ENCODE measurements at places on chromosomes 13 and 19. TPM values are rescaled to one million over a fixed set of nuclear protein-coding genes. Genes with fewer than 3 reads are reported as not detected.

GRCh38 chr13:43374621-43375020 is 351.2 kb downstream of the DNAJC15 start:
- no peak for DNase-seq

The KHSRP gene
- total RNA-seq, result 114 TPM

DNA sequence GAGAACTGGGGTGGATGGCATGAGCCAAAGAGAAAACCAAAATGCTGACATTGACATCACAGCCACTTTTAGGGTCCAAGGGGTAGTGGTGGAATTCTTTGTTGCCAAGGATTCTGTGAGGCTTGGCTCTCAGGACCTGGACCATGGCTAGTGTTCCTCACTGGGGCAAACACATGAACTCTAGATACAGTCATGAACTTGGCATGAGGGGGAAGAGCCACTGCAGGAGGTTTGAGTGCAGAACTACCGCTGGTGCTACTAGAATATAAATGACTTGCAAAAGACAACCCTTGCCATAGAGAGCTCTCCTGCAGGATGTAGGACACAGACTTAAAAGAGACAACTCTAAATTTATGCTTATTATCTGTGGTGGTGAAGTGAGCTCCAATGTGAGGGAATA is 29.8 kb upstream of the FRY start:
- no peak for DNase-seq

The KLK14 gene
- not detected for total RNA-seq

- DNase-seq, result no peak
Measured at GRCh38 chr13:113743366-113744195, 15.4 kb upstream of the TMEM255B start.

The ZNF208 gene
- 3.4 TPM for total RNA-seq

The TSEN34 gene
- 56.1 TPM for total RNA-seq

DNA sequence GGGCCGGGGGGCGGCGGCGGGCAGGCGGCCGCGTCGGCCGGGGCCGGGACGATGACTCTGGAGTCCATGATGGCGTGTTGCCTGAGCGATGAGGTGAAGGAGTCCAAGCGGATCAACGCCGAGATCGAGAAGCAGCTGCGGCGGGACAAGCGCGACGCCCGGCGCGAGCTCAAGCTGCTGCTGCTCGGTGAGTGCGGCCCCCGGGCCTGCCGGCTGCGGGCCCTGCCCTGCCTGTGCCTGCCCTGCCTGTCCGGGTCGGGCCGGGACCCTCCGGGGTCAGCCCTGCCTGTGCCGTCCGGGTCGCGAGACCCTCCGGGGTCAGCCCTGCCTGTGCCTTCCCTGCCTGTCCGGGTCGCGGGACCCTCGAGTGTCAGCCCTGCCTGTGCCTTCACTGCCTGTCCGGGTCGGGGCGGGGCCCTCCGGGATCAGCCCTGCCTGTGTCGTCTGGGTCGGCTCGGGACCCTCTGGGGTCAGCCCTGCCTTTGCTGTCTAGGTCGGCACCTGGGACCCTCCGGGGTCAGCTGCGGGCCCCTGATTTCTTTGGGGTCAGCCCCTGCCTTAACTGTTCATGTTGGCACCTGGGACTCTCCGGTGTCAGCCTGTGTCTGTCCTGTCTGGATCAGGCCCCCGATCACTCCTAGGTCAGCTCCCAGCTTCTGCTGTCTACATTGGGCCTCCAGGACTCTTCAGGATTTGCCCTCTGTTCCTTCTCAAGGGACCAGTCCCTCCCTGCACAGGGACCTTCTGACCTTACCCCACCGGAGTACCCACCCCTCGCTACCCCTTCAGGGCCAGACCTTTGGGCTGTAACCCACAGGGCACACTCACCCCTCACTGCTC is 659 bp downstream of the GNA11 start:
- no peak for DNase-seq

The CXCL17 gene
- total RNA-seq, result 30.2 TPM

The MISP gene
- not detected for total RNA-seq

- DNase-seq, result no peak
Measured at GRCh38 chr19:56348289-56348877, 33.7 kb upstream of the ZSCAN5A start.

The PALM3 gene
- total RNA-seq, result not detected

The LRRC8E gene
- 7.6 TPM for total RNA-seq

DNA sequence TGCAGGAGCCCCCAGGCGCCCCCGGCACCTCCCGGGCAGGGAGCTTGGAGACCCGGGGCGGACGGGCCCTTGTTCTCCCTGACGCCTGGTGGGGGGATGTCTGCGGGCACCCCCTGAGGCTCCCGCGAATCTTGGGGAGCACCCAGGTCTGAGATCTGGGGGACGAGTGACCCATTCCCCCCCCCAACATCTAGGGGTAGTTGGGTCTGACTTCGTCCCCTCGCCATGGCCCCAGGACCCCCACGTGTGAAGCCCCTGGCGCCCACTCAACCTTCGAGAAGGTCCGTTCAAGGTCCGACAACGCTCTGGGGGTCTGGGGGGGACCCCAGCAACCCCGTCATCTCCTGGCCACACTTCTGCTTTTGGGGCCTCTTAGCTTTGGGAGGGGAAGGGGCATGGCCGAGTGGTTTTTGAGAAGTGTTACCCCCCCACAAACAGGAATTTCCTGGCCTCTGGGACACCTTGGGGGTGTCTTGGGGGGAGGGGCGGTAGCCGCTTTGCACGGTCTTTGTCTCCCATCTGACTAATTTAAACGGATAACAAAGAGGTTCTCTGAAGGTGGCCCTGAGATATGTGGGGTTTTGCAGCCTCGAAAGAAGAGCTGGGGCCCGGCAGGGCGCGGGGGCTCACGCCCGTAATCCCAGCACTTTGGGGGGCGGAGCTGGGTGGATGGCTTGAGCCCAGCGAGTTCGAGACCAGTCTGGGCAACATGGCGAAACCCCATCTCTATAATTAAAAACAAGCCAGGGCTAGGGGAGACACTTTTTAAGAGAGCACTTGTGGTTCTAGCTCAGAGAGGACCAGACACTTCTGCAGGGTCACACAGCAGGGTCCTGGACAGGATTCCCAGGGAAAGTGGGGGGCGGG is 608 bp downstream of the CNN2 start:
- DNase-seq, result no peak

DNA sequence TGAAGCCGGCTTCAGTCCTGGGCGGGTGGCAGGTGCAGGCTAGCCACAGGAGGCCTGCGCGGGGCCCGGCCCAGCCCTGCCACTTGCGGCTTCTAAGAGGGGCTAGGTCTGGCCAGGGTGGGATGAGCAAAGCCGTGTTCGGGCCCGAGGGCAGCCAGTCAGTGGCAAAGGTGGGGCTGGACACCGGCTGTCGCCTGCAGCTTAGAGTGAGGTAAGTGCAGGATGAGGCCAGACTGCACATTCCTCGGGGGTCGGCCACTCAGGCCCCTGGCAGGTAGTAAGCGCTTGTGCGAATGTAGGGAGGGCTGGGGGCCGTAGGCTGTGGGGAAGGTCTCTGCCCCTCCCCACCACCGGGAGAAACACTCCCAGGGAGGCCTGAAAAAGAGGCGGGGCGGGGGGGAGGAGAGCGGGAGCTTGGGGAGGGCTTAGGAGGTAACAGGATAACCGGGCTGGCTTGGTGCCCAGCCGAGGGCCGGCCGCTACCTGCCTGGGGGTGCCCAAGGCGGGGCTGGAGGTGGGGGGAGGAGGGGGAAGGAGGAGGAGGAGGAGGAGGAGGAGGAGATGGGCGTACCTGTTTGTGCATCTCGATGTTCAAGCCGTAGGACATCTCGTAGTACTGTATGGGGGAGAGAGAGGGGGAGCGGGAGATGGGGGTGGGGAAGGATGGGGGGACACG is 6.4 kb downstream of the TLE5 start:
- DNase-seq, result no peak

DNA sequence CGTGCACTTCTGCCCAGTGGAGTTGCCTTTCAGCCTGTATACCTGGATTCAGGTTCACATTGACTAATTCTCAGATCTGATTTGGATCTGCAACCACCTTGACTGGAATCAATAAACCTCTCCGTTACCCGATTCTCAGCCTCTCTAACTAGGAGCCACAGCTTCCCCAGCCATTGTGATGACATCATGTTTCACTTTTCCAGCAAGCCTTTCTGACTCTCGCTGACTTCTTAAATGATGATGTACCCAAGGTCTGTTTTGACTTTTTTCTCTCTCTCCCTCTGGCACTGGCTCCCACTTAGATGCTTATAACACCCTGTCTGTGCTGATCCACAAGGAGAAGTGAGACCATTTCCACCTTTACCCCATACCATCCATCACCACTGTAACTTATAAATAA is 13.5 kb upstream of the FAM124A start:
- no peak for DNase-seq

The UHRF1 gene
- 12.2 TPM for total RNA-seq

- no peak for DNase-seq
Measured at GRCh38 chr13:109644069-109644750, 142.2 kb downstream of the IRS2 start.

DNA sequence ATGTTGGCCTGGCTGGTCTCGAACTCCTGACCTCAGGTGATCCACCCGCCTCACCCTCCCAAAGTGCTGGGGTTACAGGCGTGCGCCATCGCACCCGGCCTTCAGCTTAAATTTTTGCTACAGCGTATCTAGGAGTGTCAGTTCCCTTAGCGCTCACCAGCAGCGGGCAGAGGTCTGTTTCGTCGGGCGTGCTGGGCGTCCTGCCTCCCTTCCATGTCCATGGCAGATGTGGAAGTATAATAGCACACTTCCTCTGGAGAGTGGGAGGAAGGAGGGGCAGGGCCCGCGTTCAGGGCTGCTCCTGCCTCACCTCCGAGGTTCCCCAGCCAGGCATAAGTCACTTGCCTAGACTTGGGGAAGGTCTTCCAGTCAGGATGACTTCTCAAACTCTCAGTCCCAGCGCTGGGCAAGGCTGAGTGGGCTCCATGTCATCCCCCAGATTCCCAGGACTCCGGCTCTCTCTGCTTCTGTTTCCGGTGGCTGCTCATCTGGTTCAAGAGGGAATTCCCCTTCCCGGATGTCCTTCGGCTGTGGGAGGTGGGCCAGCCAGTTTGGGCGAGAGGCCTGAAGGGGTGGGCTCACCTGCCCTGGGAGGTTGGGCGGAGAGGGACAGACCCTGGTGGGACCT is 9.5 kb downstream of the IL4I1 start:
- DNase-seq, result no peak

The TDRD3 gene
- 14.5 TPM for total RNA-seq

The LRRC4B gene
- 1.5 TPM for total RNA-seq

- DNase-seq, result no peak
Measured at GRCh38 chr13:46909042-46909441, 12.2 kb upstream of the HTR2A start.

The MBD3L3 gene
- total RNA-seq, result not detected

- DNase-seq, result no peak
Measured at GRCh38 chr13:103062079-103062478, 4.1 kb downstream of the SLC10A2 start.

The C19orf81 gene
- not detected for total RNA-seq

DNA sequence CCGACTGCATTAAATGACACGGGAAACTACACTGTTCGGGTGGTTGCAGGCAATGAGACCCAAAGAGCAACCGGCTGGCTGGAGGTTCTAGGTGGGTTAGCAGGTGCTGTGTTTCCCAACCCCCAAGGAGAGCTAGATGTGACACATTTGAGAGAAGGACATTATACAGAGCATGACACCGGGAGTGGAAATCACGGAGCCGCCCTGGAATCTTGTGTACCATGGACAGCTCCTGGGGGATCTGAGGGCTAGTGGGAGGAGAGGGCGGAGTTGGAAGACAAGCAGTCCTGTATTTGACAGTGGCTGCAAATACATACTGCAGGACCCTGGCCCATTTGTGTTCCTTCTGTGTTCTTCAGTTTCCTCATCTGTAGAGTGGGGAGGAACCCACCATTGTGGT is 2.3 kb downstream of the CEACAM18 start:
- no peak for DNase-seq

DNA sequence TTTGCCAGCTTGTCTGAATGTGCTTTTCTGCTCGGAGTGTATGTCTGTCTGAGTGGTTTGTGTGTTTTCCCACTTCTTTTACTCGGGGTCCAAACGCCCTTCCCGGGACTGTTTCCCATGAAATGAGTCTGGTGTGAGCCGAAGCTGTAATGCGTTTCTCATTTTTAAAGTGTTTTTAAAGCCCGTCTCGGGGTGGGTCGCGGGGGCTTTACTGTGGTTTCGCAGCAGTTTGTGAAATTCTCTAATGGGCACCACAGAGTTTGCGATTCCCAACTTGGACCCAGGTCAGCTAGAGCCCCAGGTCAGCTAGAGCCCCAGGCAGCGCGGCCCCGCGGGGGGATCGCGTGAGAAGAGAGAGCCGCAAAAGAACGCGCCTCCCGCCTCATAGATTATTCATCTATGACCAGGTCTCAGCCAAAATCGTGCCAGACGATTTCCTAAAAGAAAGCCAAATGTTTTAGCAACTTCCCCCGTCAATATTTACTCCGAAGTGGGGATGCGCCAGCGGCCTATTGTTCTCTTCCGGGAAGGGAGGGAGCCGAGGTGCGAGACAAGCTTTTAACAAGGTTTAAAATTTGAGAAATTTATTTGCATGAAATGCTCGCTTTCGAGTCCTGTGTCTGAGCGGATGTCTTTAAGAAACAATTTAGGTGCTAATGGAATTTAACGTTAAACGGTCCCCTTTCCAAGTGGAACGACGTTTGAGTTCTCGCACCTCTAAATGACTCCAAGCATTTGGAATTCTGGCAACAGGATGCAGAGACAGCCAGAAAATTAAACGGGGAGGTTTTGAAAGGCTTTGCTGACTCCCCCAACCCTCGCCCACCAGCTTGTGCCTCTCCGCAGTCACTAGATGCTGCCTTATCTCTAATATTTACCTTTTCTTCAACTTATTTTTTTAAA is 2.2 kb downstream of the ZIC2 start:
- DNase-seq, result no peak

GRCh38 chr19:4732680-4733114 is 9.1 kb upstream of the DPP9 start:
- DNase-seq, result no peak

GRCh38 chr13:65592731-65593130 is 1637.4 kb downstream of the PCDH9 start:
- no peak for DNase-seq

The LIM2 gene
- not detected for total RNA-seq

DNA sequence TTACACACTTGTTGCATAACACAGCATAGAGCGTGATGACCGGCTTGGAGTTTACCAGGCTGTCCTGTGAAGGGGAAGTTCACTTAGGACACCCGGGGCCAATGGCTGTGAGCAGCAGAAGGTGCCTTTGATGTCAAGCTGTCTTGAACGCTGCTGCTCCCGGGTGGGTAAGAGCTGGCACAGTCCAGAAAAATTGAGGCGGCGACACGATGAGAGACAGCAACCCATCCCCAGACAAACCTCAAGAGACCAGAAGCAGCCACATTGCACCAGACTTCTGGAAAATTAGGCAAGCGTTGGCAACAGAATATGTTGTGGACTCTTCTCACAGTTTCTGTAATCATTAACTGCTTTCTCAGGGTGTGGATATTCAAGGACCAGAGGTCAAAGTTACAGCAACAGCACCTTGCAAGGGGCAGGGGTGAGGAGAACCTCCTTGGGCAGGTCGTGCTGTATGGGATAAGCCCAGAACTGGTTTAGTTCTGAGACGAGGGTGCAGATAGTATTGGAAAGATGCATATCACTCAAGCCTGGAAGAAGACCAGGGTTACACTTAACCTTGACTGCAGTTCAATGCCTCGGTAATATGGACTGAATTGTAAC is 10.1 kb downstream of the NFILZ start:
- DNase-seq, result no peak

The CYP4F3 gene
- 53.0 TPM for total RNA-seq

The KCNK6 gene
- 25.4 TPM for total RNA-seq

The APOE gene
- 32.5 TPM for total RNA-seq
